ENCODE measurements at places on chromosomes 6 and 20.

DNA sequence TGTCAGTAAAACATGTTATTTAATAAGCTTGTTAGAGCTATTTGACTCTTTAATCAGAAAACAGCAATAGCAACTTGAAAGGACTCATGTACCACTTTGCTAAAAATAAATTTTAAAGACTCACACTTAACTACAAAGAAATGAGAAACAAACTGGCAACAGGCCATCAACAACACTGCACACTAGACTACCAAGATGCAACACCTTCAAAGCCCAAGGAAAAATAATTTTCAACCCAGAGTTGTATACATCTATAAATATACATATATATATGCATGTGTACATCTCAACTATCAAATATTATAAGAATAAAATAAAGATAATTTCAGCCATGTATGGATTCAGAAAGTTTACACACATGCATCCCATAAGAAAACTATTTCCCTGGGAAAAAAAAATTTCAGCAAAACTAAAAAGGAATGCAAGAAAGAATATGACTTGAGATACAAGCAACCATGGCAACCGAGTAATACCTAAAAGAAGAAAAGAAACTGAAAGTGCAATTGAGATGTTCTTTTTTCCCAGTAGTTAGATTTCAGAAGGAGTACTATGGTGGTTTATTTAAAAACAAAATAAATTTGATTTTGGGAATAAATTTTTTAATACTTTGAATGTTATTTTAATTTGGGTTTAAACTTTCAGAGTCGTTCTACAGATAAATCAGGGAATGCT is 303.8 kb downstream of the UBE3D start:
- DNase-seq: no peak

DNA sequence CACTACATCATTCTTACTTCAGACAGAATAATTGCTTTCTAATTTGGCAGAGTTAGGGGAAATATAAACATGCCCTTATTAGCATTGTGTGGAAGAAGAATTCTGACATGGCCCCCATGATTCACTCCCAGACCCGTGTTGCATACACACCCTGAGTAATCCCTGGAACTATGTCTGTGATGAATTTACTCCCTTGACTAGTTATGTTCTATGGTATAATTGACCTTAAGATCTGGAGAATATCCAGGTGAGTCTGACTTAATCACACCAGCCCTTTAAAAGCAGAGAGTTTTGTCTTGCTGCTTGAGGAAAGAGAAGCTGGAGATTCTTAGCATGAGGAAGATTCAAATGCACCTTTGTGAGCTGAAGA is 262.9 kb downstream of the SOX4 start:
- DNase-seq: no peak

DNA sequence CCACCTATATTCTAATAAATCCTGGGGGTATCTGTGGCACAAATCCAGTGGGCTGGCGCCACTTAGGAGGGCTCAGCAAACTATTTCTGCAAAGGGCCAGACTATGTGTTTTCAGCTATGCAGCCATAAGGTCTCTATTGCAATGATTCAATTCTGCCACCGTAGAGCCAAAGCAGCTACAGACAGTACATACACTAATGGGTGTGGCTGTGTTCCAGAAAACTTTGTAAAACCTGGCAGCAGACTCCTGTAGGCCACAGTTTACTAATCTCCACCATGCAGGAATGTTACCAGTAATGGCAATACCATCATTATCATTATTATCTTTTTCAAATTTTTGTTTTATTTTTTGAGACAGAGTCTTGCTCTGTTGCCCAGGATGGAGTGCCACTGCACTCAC is 65.7 kb downstream of the SULF2 start:
- no peak for DNase-seq

- DNase-seq: no peak
These were observed at the start of gene CBFA2T2 for GRCh38 chr20:33490023-33490933. Gene CBFA2T2, plus strand, starts transcription at chr20:33490096. Its CDS starts 172 bp downstream, at chr20:33490268.

DNA sequence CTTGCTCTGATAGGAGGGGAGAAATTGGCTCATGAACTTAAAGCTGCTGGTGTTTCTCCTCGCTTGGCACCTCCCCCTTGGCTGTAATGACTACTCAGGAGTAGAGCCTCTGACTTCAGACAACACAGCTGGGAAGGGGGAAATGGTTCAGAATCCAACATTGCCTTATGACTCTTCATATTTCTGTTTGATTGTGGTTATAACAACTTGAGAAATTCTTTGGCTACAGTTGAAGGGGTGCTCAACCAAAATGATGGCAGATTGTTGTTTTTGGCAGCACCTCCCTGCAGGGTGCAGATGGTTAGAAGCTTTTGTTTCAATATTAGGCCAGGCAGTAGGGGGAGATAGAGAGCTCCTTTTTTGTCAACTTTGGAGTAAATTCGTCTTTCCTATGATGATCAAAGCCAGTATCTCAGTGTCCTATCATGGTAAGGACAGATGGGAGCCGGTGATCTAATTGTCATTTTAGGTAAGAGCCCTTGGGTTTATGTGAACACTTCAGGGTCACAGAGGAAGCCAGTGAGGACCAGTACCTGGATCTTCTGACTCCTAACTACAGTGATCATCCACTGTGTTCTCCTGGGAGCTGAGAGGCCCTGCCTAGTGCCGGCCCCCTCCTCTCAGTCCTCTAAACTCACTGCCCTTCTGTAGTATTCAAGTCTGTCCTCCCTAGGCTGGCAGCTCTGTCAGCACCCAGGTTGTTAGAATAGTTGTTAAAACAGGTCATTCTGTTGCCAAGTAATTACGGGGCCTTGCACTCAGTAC is 39.9 kb downstream of the RPRD1B start:
- DNase-seq: peak; percentile 24

GRCh38 chr6:85079761-85080160 is 315.4 kb upstream of the TBX18 start:
- no peak for DNase-seq

DNA sequence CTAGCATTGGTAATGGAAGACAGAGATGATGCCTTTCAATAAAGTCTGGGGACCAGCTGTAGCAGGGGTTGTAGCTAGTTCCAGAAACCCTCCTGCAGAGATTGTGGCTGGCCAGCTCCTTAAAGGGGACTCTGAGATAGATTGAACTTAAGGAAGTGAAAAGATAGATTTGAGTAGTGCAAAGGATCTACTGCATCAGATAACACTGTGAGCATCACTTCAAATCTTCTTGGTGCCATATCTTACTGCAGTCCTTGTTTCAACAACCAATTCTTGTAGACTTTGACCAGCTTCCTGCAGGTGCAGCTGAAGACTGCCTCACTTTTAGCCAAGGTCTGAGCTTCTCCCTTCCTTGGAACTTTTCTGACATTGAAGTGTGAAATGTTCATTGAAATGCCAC is 14.8 kb upstream of the CEP162 start:
- no peak for DNase-seq
